ENCODE measurements at places on chromosomes 4 and X. TPM values are rescaled to one million over a fixed set of nuclear protein-coding genes. Genes with fewer than 3 reads are reported as not detected.

DNA sequence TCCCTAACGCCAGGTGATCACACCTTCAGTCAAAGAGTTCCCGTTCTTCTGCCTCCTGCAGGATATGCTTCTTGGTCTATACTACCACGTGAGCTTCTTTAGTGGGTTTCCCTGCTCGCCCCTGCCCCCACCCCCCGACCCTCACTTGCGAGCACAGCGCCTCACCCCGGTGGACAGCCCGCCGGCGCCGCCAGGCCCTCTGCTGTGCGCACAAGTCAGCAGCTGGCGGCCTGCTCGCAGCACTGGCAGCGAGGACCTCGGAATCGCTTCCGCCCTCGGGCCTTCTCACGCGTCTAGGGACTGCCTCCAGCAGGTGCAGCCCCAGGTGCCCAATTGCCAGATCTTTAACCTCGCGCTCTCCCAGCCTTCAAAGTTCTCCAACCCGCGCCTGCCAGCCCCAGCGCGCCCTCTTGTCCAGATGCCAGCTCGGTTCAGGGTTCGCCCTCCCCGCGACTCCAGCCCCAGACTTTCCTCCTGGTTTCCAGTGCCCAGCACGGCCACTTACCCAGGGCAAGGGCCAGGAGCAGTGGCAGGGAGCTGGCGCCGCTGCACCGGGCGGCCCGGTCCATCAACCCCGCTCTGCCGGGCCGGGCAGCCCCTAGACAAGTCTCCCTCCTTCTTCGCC is 454 bp downstream of the BTC start:
- DNase-seq = peak; percentile 22

DNA sequence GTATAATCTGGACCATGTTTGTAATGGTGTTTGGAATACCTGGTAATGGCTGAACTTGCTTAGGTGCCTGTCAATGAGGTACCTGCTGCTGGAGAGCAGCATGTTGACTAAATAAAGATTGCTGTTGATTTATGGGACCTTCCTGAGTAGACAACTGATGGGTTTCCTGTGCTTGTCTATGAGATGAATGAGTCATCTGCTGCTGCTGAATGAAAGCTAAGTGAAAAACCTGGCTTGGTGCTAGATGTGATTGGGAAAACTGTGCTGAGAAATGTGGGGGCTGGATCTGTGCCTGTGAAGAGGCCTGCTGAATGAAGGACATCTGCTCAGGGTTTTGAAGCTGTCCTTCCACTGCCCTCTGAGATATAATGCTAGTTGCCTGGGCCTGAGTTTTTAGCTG is 69.6 kb downstream of the WNK3 start:
- DNase-seq = no peak

Gene MAGEA8
- total RNA-seq = not detected

- DNase-seq = no peak
These were observed 234.2 kb downstream of the FRAS1 start for GRCh38 chr4:78291277-78291676.

DNA sequence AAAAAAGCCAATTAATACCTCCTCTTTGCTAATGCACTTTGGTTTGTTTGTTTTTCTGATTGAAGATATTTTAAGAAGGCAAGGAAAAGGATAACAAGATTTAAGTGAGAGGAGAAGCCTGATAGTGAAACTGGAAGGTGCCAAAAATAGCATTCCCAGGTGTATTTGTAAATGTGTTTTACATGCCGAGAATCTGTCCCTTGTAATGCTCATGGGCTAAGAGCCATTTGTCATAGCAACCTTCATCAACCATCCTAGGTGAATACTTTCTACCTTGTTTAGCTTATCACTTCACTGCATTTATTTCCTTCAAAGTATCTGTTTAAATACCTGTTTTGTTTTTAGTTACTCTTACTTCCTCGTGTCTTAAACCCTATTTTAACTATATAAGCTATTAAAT is 127.8 kb downstream of the KCTD8 start:
- no peak for DNase-seq

DNA sequence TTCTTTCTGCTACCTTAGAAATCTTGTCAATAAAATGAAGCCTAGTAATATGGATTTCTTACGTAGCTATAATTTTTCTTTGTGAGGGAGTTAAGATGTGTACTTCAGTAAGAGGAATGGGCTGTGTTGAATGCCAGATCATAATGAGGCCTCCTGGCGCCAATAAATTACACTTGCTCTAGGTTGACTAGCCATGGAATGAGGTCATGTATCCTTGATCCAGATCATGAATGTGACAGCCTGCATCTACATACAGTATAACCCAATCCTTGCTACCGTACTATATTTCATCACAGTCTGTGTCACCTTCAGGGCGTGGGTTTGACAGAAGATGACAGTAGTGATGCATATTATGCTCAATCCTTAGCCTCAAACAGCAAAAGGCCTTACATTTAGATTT is 36.2 kb downstream of the NHS start:
- DNase-seq = no peak

DNA sequence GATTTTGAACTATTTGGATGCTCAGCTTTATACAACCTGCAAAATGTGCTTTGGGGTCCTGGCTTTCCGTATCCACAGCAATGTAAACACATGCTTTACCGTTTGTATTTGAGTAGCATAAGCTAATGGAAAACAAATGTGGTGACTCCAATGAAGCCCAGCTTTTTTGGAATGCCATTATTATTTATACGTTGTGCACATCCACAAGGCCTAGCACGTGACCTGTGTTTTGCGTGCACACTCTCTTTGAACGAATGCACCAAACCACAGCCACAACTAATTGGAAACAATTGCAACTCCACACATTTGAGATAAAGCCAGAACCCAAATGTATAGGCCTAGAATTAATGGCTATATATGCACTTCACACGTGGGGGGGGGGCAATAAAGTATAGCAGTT is 189.5 kb upstream of the GPC4 start:
- DNase-seq = no peak

Gene HAND2
- under 0.01 TPM for total RNA-seq

- DNase-seq = no peak
These were observed 165.1 kb downstream of the CFAP299 start for GRCh38 chr4:80500613-80501012.

- no peak for DNase-seq
These were observed 318.6 kb upstream of the BMP3 start for GRCh38 chr4:80711956-80712355.

GRCh38 chrX:42869659-42870476 is 91.9 kb upstream of the PPP1R2C start:
- no peak for DNase-seq

DNA sequence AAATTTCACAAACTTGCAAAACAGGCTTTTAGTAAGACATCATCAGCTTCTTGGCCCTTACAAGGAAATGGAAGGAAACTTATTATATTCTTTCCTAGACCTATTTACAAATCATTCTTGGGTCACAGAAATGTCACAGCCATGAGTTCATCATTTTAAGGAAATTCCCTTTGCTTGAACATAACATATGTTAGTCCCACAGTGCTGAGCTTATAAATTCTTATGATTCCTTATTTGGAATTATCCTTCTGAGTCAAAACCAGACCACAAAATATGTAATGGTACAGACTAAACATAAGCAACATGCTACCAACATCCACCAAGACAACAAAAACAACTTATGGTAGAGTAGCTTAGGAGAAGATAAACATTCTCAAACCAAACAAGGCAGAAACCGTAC is 236.9 kb upstream of the CTSO start:
- peak; percentile 88 for DNase-seq

- no peak for DNase-seq
These were observed 62.5 kb downstream of the WFS1 start for GRCh38 chr4:6332042-6332668.

DNA sequence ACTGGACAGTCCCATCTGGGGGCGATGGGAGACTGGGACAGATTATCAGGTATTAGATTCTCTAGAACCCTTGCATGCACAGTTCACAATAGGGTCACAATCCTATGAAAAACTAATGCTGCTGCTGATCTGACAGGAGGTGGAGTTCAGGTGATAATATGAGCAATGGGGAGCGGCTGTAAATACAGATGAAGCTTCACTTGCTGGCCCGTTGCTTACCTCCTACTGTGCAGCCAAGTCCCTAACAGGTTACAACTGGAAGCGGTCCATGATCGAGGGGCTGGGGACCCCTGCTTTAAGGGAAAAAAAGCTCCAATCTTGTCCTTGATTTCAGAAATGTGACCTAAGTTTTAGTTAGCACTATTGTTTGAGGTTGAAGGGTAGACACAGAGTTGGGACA is 175.2 kb downstream of the ZNF330 start:
- DNase-seq = no peak

Gene DCHS2
- under 0.01 TPM for total RNA-seq

- peak; percentile 76 for DNase-seq
These were observed 113.0 kb downstream of the ARX start for GRCh38 chrX:24902806-24903205.

Gene G3BP2
- 143 TPM for total RNA-seq

Gene ZNF630
- 2.1 TPM for total RNA-seq

Gene F8A1
- total RNA-seq = 2.3 TPM

DNA sequence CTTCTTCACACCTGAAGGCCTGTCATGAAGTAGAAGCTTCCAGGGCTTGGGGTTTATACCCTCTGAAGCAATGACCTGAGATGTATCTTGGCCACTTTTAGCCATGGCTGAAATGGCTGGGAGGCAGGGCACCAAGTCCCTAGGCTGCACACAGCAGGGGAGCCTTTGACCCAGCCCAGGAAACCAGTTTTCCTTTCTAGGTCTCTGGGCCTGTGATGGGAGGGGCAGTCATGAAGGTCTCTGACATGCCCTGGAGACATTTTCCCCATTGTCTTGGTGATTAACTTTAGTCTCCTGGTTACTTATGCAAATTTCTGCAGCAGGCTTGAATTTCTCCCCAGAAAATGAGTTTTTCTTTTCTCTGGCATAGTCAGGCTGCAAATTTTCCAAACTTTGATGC is 511.0 kb upstream of the KLHL4 start:
- no peak for DNase-seq

Gene OTUD6A
- total RNA-seq = not detected

GRCh38 chrX:105463473-105463872 is 243.0 kb upstream of the TEX13A start:
- DNase-seq = peak; percentile 49

DNA sequence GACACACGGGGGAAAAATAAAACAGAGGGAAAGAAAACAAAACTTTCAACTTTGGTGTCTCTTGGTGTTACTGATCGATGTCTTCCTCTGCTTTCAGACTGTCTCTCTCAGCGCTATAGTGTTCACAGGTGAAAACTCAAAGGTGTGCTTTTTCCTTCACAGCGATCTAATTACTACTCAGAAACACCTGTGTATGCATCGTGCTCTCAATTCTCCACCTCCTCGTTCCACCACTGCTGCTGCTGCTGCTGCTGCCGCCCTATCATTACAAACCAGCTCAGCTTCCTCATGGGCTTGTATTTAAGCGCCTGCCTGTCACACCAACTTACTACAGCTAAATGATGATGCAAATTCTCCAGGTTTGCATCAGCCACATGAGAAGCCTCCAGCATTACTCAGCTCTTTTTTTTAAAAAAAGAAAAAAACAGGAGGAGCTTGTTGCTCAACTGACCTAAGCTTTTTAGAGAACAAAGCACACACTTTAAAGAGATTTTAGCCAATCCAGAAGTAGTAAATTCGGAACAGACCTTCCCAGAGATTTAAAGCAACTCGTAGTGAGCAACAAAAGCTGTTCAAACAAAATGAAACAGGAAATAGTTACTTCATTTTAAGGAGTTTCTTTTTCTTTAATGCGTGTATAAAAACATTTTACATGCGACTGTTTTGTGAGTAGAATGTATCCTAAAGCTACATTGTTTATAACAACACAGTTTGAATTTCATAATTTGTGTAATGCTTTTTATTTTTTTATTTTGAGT is at the start of gene SLC7A11:
SLC7A11 (minus strand) TSS at position 274 of the 758 bp plus-strand sequence. CDS start 280 bp downstream, outside the sequence.
- DNase-seq = peak; percentile 99

Gene TBC1D9
- total RNA-seq = 25.4 TPM

Gene CSAG1
- not detected for total RNA-seq

GRCh38 chr4:57044279-57044678 is 65.6 kb downstream of the POLR2B start:
- no peak for DNase-seq

DNA sequence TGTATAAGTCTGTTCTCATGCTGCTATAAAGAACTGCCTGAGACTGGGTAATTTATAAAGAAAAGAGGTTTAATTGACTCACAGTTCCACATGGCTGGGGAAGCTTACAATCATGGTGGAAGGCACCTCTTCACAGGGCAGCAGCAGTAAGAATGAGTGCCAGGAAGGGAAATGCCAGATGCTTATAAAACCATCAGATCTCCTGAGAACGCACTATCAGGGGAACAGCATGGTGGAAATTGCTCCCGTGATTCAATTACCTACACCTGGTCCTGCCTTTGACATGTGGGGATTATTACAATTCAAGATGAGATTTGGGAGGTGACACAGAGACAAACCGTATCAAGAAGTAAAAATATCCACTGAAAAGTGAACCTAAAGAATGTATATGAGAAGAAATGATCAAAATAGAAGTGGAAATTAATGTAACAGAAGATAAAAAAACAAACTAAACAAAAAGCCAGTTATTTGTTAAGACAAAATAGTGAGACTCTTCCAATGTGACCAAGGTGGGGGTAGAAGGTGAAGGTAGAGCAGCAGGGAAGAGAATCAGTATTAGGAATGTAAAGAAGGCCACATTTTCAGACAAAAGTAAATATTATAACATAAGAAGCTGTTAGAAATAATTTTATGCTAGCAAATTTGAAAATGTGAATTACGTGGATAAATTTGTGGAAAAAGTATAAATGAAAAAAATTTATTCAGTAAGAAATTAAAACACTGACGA is 372.9 kb downstream of the NKX6-1 start:
- no peak for DNase-seq

- DNase-seq = peak; percentile 73
These were observed 2.6 kb downstream of the SLC25A31 start for GRCh38 chr4:127732623-127733328.

Gene CXorf49
- not detected for total RNA-seq

GRCh38 chr4:108512615-108513505 is 107.5 kb upstream of the RPL34 start:
- peak; percentile 69 for DNase-seq

DNA sequence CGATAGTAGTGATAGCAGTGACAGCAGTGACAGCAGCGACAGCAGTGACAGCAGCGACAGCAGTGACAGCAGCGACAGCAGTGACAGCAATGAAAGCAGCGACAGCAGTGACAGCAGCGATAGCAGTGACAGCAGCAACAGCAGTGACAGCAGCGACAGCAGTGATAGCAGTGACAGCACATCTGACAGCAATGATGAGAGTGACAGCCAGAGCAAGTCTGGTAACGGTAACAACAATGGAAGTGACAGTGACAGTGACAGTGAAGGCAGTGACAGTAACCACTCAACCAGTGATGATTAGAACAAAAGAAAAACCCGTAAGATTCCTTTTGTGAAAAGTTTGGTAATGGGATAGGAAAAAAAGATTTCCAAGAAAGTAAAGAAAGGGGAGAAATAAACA is 7.9 kb downstream of the DSPP start:
- no peak for DNase-seq

Gene SNX25
- 29.0 TPM for total RNA-seq

Data from fibroblast of lung (primary cell).